ENCODE measurements at places on chromosomes 13 and 19.

- DNase-seq, result no peak
Measured at GRCh38 chr13:31639443-31640163, 99.7 kb upstream of the RXFP2 start.

DNA sequence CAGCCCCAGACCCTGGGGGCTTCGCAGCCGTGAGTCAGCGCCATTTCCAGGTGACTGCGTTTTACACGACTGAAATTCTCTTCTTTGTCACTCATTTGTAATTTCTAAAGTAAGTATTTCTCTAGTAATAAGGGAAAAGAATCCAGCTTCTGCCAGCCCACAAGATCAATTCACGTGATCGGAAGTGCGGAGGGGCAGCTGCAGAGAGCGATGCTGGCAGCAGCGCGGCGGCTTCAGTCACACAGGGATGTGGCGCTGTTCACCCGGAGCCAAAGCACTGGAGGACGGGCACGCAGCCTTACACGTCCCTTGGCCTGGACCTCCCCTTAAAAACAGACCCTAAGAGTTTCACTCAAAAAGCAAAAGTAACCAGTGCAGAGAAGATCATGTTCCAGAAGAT lies 18.4 kb downstream of the GRTP1 start:
- no peak for DNase-seq

- DNase-seq, result no peak
Measured at GRCh38 chr13:29920025-29920643, 69.7 kb upstream of the UBL3 start.

DNA sequence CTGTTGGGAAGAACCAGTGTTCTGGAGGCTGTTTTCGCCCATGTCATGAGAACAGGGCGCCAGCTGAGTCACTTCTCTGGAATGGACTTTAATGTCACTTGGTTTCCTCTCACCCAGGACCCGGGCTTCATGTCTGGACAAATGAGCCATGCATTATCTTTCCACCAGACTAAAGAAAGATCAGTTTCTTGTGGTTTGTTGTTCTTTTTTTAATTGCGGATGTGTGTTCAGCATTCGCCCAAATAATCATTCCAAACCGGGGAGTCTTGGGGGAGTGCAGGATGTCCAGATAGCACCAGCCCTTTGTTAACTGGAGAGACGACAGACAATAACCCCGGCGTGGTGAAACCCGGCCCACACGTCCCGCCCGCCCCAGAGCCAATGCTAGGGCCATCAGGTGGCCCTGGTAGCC lies 102.5 kb downstream of the COL4A2 start:
- no peak for DNase-seq

GRCh38 chr13:30976025-30976424 lies 43.6 kb downstream of the TEX26 start:
- DNase-seq, result no peak

DNA sequence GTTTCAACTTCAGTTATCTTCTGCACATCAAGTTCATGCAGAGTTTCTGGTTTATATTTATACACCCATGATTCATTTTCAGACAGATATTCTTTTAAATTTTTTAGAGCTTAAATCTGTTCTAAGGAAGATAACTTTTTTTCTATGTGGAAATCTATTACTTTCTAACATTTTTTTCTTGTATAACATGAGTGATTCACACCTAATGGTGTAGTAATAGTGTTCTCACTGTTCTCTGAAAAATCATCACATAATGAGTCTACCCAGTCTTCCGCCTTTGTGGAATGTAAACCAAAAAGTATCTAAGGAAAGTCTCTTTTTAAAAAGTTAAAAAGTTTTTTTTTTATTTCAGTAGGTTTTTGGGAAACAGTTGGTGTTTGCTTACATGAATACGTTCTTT lies 70.8 kb downstream of the FNDC3A start:
- DNase-seq, result no peak

GRCh38 chr13:52345048-52345447 lies 60.9 kb downstream of the THSD1 start:
- DNase-seq, result no peak

- no peak for DNase-seq
Measured at GRCh38 chr13:112376050-112376681, at the start of gene SPACA7. TSS of gene SPACA7 (plus strand) at chr13:112376355. CDS start at chr13:112376386, 31 bp downstream.

GRCh38 chr19:30784850-30785457 lies 412.8 kb downstream of the ZNF536 start:
- DNase-seq, result peak; percentile 26

DNA sequence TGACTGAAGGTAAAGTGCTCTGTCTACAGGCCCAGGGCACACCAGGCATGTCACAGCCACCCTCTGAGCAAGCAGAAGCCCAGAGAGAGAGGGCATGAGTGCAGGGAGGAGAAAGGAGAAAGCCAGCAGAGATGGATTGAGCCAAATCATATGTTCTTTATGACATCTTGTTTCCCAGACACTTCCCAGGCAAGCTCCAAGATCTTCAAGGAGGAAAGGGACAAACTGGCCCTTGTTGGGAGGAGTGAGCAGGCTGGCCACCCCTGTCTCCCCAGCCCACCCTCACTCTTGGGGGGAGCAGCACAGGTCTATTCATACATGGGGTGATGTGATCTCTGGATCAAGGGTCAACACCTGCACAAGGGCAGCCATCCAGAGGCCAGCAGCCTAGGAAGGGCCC lies 298.8 kb downstream of the UQCRFS1 start:
- DNase-seq, result no peak

- no peak for DNase-seq
Measured at GRCh38 chr13:75482070-75482819, at the start of gene TBC1D4. TSS of gene TBC1D4 (minus strand) at chr13:75482169. CDS start at chr13:75481767, 402 bp downstream.

GRCh38 chr19:1062387-1063029 lies 4.5 kb upstream of the ARHGAP45 start:
- no peak for DNase-seq

GRCh38 chr13:63607153-63607552 lies 2191.5 kb upstream of the PCDH20 start:
- DNase-seq, result no peak

GRCh38 chr19:35330475-35330874 lies 1.5 kb downstream of the CD22 start:
- DNase-seq, result no peak

- no peak for DNase-seq
Measured at GRCh38 chr19:49335071-49335783, at the start of gene CD37. TSS of gene CD37 (plus strand) at chr19:49335406. CDS start at chr19:49335541, 135 bp downstream.

DNA sequence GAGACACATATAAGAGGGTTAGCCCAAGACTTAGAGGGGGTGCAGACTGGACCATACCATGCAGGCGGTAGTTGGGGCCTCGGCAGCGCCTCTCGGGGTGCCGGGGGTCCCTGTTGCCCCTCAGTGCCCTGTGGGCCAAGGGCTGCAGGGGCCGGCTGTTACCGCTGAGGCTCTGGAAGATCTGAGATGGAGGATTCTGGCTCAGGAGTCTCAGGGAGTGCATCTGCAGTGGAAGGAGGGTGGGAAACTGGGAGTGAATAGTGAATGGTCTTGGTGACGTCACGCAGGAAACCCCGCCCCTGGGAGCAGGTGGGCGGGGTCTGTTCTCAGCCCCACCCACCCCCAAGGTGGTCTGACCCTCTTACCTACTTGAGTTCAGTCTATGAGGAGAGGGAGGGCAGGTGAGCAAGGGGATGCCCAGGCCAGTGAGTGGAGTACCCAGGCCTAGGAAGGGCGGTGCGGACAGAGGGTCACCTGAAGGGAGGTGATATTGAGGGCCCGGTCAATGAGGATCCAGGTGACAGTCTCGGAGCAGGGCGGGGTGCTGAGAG lies 1.7 kb upstream of the DBP start:
- DNase-seq, result no peak

DNA sequence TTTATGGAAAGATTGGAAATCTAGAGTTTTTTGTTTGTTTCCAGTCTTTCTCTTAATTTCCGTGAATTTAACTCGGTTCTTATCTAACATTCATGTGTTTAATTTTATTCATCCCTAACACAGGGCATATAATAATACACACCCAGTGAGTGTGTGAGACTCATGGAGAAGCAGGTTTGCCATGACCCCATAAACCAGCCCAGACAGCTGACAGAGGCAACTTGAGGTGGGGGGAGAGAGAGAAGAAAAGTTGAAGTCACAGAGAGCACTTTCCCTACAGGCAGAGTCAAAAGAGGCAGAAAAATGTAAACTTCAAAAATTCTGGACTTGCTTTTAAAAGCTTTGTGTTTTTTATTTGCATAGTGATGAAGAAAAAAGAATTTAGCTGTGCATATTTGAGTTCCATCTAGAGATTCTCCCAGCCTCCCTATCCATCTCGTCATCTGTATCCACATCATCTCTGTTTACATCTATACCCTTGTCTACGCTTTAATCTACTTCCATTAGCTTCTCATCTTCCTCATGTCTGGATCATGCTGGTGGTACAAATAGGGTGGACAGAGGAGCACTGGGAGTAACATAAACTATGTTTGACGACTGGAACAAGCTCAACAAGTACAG lies 60.2 kb downstream of the THSD1 start:
- no peak for DNase-seq

DNA sequence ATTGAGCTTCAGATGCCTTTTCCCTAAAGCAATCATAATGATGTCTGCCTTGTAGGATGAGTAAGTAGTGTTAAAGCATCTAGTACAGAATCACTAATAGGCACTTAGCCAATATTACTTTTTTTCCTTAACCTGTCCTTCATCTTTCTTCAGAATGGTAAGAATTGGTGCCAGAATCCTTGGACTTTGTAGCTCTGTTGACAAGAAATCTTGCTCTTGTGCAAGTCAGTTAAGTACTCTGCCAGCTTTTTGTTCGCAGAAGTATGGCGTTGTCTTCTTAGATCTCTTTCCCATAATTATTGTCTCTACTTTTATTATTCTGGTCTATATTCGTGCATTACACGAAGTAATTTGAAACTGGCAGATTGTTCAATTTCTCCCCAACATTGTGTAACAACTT lies 554.5 kb downstream of the PCDH9 start:
- DNase-seq, result no peak

DNA sequence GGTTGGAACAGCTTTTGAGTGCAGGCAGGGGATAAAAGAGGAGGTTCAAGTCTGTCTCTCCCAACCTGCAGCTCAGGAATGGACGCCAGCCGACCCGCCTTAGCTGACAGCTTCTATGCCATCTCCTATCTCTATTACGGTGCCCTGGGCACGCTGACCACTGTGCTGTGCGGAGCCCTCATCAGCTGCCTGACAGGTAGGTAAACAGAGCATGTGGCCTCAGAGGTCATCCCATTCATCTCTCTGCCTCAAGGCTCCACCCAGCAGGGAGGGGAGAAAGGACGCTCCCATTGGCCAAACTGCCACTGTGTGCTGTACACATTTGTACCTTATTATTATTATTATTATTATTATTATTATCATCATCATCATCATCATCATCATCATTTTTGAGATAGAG lies 16.5 kb downstream of the SLC5A5 start:
- no peak for DNase-seq

GRCh38 chr19:2659856-2660432 lies 42.5 kb downstream of the GNG7 start:
- no peak for DNase-seq

DNA sequence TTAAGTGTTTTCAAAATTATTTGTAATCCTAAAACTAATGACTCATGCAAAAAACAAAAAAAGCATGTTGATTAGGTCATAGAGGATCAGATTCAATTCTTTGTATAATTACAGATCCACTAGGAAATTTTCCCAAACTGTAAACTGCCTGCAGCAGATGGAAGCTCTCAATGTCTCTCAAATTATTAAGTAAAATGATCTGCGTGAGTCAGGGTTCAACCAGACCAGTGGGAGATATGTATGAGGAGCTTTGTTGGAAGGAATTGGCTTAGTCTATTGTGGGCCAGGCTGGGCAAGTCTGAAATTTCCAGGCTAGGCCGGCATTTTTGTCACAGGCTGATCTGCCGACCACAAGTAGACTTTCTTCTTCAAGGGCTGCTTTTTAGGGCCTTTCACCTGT lies 14.4 kb upstream of the SACS start:
- DNase-seq, result no peak

DNA sequence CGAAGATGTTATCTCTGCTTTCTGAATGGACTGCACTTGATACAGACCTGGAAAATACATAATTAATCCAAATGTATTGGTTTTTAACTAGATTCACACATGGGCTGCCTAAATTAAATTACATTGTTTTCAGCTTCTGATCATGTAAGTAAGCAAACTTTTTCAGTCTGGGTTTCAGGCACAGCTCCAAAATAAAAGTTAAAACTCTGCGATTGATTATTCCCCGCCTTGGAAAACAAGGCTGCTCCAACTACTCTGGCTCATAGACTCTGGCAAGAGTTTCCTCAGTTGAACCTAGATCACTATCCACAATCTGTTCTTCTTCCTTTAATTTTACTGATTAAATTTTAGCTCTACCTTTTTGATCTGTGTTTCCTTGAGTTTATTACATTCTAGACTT lies 526.0 kb upstream of the SPRY2 start:
- DNase-seq, result no peak

DNA sequence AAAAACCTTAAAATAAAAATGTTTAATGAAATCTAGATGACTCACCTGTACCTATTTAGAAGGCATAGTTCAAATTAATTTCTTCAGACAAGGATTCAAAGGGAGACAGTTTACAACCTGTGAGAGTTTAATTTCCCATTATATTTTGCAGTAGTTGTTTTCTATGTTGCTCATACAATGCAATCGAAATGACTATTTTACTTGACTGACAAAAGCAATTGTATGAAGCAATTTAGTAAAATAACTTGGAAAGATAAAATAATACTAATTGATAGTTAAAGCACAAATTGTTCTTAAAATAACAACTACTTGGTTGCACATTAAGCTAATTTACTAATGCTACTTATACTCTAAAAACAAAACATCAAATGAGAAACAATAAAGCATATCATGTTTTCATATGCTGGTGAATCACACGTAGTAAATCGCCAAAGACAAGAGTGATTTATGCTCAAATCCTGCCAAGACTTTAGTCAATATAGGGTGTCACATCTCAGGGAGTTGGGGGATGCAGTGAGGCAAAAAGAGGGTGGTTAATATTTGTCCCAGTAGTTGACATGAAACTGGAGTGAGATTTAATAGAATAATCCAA lies 6.4 kb downstream of the DACH1 start:
- DNase-seq, result no peak

DNA sequence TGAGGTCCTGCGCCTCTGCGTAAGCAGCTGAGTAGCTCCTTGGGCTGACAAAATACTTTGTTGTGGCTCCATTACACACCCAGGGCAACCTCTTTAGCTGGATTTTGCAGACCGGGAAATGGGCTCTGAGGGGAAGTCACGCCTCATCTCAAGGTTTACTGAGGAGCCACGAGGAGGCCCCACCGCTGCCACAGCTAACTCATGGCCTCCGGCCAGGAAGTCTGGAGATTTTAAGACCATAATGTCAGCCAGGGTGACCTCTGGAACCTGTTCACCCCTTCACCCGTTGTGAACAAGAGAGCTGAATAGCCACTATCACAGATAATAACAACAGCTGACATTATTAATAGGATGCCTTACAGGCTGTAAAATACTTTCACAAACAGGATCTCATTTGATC lies 351.3 kb upstream of the TMTC4 start:
- no peak for DNase-seq

DNA sequence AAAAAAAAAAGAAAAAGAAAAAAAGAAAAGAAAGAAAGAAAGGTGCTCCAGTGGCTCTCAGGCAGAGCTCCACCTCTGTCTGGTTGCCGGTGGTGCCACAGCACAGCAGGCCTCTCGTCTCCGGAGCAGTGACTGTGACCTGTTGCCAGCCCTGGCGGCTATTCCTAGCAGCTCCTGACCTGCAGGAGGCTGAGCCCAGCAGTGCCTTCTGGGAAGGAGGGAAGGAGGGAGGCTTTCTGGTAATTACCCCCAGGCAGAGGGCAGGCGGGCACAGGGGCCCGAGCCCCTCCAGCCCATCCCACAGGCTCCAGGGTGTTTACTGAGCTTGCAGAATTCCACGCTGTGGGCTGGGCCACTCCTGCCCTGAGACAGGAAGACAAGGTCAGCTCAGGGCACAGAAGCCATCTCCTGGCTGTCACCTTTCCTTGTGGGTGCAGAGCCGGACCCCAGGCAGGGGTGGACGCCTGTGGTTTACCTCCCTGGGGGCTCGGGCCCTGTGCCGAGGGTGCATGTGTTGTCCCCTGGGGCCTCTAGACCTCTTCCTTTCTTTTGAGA lies 77.9 kb downstream of the GNG7 start:
- DNase-seq, result no peak

All from stimulated activated CD4-positive, alpha-beta T cell treated with anti-CD3 and anti-CD28 coated beads, TNF-alpha, amount 100 ng/mL, for 24 hours (primary cell).